ENCODE measurements at places on chromosomes 4 and X. TPM values are rescaled to one million over a fixed set of nuclear protein-coding genes. Genes with fewer than 3 reads are reported as not detected.

DNA sequence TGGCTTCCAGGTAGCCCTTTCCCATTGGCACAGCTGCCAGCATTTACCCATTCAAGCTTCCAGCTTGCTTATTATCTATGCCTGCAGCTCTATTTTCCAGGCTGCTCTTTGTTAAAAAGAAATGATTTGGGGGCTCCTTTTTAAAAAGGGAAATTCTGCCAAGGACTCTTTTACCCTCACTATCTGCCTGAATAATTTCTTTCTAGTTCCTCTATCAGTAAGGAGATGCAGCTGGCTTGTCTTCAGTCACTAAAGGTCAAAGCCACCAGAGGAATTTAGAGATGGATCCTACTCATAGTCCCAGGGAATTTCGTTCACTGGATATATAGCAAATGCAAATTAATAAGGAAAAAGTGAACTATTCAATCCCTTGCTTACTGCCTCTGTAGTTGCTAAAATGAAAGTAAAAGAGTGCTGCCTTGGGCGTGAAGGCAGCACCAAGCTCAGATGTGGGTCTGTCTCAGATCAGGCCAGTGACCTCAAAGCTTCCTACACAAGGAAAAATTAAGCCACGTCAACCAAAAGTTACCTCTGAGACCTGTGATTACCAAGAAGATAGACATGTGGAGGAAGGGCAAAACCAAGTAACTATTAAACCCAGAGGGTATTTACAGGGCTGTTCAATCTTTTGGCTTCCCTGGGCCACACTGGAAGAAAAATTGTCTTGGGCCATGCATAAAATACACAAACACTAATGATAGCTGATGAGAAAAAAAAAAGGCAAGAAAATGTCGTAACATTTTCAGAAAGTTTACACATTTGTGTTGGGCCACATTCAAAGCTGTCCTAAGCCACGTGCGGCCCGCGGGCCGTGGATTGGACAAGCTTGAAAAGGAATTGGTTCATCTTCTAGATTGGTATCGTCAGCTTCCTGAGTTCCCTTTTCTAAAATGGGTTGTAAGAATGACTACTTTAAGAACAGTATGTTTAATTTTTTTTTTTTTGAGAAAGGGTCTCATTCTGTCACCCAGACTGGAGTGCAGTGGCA, 5.3 kb downstream of the ARSF start:
- H3K27me3 ChIP-seq = peaks cover under 1% of the 10 kb centered on the region
- H3K36me3 ChIP-seq = no peaks in the 10 kb centered on the region
- peaks cover 10% of the 10 kb centered on the region for H3K4me1 ChIP-seq

DNA sequence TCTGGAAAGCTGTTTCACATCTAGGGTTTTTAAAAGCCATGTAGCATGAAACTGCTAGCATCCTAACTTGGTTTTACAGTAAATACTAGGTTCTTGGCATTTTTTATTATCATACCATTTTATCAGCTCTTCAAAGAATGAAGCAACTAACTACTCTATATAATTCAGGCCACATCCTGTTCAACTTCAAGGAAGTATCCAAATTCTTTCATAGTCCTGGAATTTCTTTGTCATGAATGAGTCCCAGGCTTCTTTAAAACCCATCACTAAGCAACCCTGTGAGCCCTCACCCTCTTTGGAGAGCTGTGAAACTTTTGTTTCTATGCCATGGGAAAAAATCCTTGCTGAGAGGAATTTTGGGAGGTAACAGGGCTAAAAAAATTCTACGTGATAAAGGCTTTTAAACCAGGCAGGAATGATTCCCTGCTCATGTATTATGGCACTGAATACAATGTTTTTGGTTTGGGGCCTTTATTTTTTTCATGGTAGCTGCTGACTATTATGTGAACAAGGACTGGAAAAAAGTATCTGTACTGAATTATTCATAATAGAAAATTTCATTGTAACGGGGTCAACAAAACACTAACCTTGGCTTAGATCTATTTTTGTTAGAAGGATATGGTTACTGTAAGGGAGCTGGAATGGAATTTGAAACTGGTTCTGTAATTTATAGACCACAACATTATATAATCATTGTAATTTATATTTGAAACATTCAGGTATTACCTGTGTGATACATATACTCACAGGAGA, 164.9 kb downstream of the DCTD start:
- no peaks in the 10 kb centered on the region for H3K27me3 ChIP-seq
- H3K4me1 ChIP-seq = no peaks in the 10 kb centered on the region
- H3K4me3 ChIP-seq = no peak overlapping the region
- no peak for DNase-seq
- no peaks in the 10 kb centered on the region for H3K36me3 ChIP-seq

DNA sequence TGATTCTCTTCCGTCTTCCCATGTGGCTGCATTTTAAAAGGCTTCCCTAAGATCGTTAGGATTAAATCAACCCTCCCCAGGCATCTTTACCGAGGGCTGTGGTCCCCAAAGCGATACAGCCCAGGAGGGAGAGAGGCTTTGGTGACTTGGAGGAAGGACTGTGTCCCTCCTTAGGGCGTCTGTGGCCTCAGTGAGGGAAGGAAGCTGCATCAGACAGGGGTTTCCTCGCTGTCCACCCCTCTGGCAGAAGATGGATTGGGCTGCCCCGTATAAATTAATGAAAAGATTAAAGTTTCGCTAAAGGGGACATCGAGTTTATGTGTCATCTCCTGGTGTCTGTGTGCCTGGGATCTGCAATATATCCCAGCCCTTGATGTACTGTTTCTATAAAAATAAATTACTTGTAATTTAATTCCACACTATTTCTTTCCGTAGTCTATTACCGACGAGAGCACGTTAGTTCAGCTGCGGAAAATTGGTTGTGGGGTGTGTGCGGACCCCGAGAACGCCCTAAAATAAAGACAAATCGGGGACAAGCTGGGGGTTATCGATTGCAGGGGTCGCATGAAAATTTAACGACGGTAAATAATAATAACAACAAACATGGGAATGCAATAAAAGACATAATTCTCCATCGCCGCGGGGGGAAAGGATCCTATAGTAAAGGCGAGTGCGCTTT, 6.5 kb downstream of the SHOX start:
- H3K27me3 ChIP-seq = peaks cover 74% of the 10 kb centered on the region
- no peak overlapping the region for H3K4me3 ChIP-seq
- H3K27ac ChIP-seq = no peak overlapping the region
- no peak for DNase-seq
- H3K36me3 ChIP-seq = no peaks in the 10 kb centered on the region
- peaks cover 3% of the 10 kb centered on the region for H3K4me1 ChIP-seq

Gene CSAG1
- not detected for total RNA-seq

Gene TLR2
- total RNA-seq = 0.89 TPM

Gene SHROOM2
- not detected for total RNA-seq

Data from activated naive CD8-positive, alpha-beta T cell treated with anti-CD3 and anti-CD28 coated beads, Interleukin-2, amount 10 ng/mL, durations not matched to agents 7 days and 5 days (primary cell).